ENCODE measurements at places on chromosomes 4 and X.

DNA sequence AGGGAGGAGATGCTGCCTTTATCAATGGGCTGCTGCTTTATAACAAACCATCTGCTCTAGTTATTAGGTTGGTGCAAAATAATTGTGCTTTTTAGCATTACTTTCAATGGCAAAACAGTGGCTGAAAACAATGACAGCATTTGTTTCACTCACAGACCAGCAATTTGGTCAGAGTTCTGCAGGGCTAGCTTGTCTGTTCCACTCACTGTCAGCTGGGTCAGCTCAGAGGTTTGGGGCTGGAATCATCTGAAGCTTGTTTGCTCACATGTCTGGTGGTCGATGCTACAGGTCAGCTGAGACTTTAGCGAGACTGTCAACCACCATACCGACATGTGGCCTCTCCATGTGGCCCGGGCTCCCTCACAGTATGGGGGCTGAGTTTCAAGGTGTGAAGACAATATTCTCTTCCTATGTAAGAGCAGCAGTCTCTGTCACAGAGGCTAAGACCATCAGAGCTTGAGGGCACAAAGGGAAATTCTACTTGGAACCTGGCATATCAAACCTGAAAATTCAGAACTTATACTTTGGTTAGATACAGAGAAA lies 81.3 kb upstream of the LIMCH1 start:
- DNase-seq: no peak

GRCh38 chrX:137568741-137569469 lies 3.0 kb downstream of the ZIC3 start:
- no peak for DNase-seq

DNA sequence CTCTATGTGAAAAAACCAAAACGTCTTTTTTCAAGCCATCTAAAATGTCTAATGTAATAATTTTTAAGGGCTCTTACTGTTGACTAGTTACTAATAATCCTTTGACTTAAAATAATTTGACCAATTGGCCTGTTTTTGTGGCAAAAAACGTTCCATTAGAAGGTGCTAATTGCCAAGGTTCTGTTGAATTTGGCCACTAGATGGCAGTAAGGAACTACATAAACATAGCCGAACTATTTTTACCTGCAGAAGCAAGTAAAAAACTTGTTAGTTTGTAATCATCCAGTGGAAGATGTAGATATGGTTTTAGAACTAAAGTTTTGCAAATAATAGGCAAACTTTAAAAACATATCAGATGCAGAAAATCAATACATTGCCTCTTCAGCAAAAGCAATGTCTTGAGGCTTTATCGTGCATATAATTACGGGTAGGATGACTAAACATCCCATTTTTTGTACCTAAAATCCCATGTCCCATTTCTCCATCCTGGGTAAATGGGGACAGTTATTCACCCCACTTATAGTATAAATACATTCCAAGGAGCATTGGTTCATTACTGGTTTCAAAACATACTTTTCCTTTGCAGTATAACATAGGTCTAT lies 57.6 kb downstream of the PROM1 start:
- DNase-seq: peak; percentile 63

DNA sequence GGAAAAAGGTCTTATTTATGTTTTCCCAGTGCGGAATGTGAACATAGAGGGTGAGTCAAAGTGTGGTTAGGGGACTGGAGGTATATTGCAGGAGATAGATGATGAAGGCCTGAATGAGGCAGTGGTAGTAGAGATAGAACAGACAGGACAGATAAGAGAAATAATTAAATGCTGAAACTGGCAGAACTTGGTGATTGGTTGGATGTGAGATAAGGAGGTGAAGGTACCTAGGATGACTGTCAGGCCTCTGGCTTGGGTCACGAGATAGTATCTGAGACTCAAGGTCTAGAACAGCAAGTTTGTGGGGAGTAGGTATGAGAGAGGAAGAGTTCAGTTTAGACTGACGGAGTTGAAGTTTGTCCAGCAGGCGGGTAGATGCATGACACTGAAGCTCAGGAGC lies 3.5 kb downstream of the MND1 start:
- no peak for DNase-seq

GRCh38 chrX:13520936-13521335 lies 48.5 kb upstream of the EGFL6 start:
- DNase-seq: no peak

DNA sequence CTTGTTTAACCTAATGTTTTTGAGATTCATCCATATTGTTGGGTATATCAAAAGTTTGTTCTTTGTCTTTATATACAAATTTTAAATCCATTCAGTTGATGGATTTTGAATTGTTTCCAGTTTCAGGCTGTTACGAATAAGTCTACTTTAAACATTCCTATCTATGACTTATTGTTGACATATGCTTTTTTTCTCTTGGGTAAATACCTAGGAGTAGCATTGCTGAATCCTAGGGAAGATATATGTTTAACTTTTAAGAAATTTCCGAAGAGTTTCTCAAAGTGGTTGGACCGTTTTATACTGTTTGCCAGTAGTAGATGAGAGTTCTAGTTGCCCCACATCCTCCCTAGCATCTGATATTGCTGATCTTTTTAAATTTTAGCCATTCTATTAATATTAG lies 60.9 kb upstream of the IL13RA1 start:
- DNase-seq: no peak

DNA sequence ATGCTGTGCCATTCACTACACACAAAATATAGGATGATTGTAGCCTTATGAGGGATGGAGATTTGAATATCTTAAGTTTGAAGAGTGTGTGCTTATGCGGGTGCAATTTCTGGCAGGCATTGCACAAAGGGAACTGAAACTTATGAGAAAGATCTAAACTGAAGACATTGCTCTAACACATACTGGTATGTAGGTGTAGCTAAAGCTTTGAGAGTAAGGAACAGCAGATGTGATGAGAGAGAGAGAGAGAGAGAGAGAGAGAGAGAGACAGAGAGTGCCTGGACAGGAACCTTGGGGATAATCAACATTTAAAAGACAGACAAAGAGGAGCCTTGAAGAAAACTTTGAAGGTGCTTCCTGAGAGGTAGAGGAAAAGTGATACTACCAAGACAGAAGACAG lies 379.7 kb downstream of the SPRY1 start:
- DNase-seq: no peak

- no peak for DNase-seq
Observed at GRCh38 chr4:175271010-175271630, 353.0 kb downstream of the ADAM29 start.

- DNase-seq: no peak
Observed at GRCh38 chr4:139017861-139018260, 2.3 kb downstream of the NOCT start.

DNA sequence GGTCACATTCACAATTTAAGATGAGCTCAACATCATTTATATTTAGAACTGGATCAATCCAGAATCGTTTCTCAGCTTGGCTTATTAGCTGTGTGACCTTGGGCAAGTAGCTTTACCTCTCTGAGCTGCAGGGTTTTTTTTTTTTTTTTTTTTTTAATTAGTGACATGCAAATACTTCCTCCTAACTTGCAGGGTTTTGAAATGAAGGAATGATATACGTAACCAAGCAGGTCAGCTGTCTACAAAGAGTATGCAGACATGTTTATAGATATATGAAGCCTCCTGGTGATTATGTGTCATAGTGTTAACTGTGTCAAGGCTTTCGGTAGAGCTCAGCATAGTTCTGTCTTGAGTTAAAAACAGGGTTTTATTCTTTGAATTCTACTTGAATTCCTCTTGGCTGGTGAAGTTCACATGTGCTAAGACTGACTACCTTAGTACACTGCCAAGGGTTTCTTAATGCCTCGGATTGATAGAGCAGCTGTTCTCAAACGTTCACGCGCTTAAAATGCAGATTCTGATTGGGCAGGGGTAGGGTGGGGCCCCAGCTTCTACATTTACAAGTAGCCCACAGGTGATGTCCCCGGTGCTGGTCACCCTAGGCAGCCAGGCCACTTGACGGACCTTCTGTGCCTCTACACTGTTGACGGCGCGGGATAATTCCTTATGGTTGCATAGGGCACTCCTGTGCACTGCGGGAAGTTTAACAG lies 654 bp upstream of the STS start:
- no peak for DNase-seq

DNA sequence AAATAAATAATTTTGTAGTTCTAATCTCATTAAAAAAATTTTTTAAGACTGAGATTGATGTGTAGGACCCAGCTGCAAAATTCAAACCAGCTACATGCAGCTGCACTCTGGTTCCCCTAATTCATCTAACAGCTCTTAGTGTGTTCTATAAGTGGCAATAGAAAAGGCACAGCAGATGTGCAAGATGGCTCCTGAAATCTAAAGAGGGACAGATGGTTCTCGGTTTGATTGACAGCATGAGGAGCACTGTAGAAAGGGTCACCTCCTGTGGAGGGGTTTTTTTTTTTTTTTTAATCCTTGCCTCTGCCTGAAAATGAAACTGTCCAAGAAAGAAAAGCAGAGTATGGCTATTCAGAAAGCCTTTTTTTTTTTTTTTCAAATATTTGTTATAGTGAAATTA lies 16.9 kb upstream of the OCIAD1 start:
- DNase-seq: no peak

DNA sequence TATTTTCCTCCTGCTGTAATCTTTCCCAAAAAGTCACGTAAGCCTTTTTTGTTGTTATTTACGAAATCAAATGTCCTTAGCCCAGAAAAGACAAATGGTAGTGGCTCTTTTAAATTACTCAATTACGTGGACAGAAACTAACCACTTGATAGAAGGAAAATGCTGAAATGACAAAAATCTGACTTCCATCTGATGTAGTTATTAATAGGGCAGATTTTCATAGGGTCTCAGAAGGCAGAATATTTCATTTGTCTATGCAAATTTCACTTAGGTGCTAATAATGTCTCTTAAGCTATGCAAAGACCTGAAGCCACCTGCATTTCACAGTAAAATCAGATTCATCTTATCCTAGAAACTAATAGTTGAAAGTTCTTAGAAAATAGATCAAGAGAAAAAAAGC lies 295.7 kb downstream of the TMA16 start:
- no peak for DNase-seq

DNA sequence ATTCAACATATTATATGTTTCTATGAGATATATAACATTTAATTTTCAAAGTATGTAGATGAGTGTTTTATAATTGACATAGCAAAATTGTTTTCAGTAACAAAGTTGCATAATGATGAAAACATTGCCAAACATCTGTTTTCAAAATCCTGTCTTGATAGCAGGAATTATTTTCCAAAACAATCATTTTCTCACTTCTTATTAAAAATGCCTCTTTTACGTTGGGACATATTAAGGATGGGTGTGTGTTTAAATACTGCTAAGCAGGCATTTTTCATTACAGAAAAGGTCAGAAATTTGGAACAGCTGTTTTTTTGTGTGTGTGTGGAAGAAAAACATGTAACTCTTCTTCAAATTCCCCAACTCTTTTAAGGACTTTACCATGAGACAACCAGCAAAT lies 452.0 kb downstream of the SPRY1 start:
- no peak for DNase-seq

DNA sequence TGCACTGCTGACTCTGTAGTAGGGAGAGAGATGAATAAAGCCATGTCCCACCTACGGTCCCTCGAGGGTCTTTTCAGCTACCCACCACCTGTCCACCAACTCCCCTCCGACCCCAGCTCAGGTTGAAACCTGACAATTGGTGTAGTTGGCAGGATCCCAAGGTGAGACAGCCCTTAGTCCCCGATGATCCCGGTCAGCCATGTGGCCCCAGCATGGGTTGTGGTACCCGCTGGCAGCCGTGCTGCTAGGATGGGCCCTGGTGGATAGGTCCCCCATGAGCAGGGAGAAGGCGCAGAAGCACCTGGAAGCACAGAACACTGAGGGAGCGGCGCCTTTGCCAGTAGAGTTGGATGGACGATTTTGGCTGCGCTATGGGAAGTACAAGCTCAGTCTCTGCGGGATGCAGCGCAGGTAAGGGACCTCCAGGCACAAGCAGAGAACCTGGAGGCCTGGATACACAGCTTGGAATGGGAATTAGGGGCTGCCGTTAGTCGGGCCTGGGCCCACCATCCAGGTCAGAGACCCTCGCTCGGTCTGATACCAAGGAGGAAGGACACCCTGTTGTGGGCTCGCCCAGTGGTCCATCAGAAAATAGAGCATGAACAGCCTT lies 694.6 kb upstream of the AGA start:
- DNase-seq: no peak

DNA sequence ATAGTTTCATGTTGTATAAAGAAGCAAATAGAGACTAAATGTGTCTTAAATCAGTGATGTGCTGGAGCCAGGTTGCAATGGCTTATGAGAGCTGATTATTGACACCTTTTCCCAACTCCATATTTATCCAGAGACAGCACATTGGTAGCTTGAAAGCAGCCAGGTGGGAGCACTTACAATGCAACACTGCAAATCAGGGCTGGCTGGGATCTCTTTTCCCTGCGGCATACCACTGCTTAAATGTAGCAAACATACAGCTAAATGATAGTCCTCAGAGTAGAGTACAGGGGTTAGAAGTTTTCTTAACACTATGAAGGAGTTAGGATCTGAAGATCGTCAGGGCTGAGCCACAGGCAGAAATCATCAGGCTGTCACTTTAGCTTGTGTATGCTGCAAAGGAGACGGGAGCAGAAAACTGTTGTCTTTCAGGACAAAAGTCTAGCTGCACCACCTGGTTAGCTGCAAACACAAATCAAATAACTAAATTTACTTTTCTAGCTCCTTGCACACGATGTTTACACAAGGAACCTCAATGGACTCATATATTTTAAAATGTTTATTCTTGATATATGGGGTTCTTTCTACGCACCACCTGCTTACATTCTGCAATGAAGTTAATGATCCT lies 527.3 kb downstream of the TLL1 start:
- DNase-seq: no peak

DNA sequence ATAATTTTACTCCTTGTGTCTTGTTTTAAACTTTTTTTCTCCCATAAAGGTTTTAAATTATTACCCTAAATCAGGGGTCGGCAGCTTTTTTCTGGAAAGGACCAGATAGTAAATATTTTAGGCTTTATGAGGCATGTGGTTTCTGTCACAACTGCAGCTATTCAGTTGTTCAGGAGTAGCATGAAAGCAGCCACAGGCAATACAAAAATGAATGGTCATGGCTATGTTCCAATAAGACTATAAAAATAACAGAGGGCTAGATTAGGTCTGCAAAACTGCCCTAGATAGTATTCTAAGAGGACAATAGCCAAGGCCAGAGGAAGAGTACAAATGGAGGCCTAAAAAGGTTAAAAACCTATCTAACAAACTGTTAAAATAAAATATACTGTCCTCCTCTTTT lies 24.6 kb downstream of the HERC5 start:
- DNase-seq: no peak

- no peak for DNase-seq
Observed at GRCh38 chrX:154030266-154030665, 10.6 kb upstream of the IRAK1 start.

- DNase-seq: no peak
Observed at GRCh38 chr4:28435314-28435713, 1574.7 kb downstream of the STIM2 start.

- peak; percentile 52 for DNase-seq
Observed at GRCh38 chr4:76689145-76689817, 208.7 kb downstream of the SOWAHB start.

DNA sequence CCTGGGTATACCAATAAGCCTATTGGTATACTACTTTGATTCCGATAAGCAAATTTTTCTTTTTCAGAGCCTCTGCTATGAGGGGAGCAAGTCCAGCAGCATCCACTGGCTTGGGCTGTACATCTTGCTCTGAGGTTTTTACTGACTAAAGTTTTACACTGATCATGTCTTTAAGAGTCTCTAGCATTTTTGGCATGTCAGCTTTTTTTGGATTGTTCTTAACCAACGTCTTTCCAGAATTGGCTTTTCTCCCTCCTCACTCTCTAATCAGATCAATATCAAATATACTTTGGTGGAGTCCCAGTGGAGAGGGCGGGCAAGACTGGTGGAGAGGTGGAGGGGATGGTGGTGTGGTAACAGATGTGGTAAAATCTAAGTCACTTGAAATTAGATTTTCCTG lies 196.8 kb downstream of the HEPH start:
- no peak for DNase-seq
